ENCODE measurements at places on chromosomes 5 and 9.

DNA sequence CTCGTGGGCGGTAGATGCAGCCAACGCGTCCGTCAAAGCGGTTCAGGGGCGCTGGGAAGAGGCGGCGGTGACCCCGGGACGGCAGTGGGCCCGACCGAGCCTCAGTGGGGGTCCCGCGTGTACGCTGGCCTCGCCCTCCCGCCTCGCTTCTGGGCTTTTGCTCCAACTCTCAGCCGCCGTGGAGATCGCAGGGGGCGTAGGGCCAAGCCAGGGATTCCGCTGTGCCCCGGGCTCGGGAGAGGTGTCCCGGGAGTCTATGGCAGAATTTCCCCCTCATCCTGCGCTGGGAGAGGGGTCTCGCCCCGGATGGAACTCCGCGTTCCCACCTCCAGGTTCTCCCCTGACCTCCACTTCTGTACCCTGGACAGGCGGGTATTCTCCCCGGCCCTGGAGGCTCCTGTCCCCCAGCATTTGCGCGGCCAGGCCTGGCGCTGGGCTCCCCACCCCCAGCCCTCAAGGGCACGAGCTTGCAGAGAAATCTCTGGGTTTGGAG lies 131.9 kb downstream of the MRPL36 start:
- DNase-seq, result no peak

- no peak for DNase-seq
These were observed 73.4 kb downstream of the ADAMTS2 start for GRCh38 chr5:179271821-179272325.

DNA sequence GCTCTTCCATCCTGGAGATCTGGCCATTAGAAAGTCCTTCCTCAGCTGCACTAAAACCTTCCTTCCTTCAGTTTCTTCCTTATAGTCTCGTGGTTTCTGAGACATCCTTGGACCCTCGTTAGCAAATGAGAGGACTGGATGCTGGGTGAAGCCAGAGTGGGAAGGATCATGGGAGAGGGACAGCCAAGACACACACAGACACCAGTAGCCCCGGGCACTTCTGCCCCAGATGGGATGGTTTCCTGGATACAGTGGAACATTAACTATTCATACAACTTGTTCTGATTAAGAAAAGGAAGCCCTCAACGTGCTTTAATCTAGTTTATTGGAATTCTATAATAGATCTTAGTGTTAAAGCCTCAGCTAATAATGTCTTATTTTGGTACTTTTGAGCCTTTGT lies 125.5 kb downstream of the SEC61B start:
- no peak for DNase-seq

DNA sequence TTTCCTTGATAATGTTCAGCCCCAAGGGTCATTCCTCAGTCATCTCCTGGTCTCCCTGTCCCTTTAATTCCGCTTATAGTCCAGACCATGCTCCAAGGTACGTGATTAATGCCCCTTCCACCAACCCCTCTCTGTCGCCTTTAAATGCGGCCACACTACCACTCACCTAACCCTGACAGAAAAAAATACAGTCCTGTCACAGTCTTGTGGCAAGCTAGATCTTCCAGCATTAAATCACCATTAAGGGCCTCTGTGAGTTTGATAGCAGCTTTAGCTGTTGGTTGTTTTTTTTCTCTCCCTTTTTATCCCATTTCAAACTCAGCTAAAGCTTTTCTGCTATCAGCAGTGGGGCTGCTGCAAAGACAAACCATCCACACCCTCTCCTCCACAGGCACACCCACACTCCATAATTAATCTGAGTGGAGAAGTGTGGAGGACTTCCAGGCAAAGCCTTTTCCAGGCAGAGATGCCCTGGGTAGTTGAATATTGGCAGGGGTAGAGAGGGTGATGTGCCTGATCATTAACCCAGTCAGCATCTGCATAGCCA lies 522.7 kb upstream of the CLINT1 start:
- DNase-seq, result no peak

DNA sequence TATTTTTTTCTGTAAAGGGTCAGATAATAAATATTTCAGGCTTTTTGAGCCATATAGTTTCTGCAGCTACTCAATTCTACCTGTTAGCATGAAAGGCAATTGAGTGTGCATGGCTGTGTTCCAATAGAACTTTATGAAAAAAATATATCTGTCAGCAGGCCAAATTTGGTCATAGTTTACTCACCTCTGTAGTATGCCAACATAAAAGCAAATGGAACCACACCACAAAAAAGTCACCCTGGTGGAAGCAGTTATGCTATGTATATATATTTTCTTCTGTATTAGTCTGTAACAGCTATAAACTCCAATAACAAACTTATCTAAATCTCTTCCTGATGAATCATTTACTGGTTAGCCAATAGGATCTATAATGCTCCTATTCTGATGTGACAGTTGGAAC lies 3.4 kb downstream of the SLC38A9 start:
- DNase-seq, result no peak

GRCh38 chr5:170748951-170749471 lies 34.5 kb upstream of the GABRP start:
- DNase-seq, result no peak

DNA sequence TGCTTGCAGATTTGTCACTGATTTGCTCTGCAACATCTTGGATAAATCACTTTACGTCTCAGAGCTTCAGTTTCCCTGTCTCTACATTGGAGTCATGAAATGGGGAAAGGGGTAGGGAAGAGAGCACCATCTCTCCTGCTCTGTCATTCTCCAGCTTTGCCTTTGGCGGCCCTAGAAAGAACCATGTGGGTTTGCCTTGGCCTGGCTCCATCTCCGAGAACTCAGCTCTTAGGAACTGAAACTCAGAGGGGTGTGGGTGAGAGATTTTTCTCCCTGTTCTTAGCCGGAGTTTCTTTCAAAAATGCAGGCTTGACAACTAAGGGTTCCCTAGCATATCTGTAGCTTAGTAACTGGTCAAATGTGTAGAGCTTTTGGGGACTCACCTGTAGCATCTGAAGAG lies 123.5 kb downstream of the SMARCA2 start:
- DNase-seq, result no peak

GRCh38 chr5:42676362-42676761 lies 80.3 kb upstream of the CCDC152 start:
- DNase-seq, result peak; percentile 15

DNA sequence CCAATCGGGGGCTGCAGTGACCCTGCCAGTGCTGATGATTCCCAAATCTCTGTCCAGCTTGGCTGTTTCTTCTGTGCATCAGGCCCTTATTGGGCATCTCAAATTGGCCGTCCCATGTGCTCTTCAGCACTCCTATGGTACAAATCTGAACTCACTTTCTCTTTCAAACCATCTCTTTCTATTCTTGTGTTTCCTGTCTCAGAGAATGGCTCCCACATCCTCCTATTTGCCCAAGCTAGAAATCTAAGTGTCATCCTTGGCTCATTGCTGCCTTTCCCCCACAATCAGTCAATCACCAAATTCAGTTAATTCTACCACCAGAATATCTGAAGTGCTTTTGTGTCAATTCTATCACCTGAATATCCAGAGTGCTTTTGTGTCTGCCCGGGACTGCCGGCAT lies 336.6 kb downstream of the CWC27 start:
- DNase-seq, result no peak

GRCh38 chr5:72013766-72014624 lies 93.3 kb upstream of the MAP1B start:
- DNase-seq, result no peak

DNA sequence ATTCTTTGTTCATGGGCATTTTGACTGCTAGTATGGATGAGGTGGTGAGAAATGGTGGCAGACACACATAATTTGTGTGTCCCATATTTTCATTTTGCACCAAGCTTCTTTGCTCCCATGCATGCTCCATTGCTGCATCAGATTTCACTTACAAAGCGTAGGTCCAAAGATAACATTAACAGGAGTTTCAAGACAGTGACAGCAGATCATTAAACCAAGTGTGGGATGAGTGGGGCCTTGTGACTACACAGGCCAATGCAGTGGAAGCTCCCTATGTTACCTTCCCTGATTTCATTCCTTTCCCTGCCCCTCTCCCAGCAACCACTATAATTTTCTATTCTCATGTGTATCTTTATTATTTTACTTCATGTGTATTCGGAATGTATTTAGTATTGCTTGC lies 142.0 kb downstream of the AOPEP start:
- no peak for DNase-seq

DNA sequence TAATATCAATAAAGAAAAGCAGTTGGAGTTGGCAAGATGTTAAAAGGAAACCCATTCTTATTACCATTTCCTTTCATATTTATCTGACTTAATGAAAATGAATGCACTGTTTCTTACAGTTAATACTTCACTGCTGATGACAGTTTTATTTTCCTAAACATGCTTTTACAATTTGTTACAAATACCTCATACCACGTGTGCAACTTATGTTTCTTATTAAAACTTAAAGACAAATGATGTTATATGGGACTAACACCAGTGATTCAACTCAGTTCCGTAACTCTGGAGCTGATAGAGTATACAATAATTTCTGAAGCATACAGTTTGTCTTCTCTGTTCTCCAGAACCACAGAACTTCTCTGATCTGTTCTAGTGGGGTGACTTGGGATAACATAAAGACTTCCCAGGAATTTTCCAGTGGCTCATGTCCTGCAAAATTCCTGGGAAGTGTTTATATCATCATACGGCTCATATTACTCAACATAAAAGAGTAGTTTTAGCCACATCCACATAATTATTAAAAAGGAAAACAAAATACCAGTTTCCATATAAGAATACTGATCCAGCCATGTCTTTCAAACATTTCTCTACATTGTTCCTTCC lies 1259.0 kb upstream of the C9orf72 start:
- no peak for DNase-seq

DNA sequence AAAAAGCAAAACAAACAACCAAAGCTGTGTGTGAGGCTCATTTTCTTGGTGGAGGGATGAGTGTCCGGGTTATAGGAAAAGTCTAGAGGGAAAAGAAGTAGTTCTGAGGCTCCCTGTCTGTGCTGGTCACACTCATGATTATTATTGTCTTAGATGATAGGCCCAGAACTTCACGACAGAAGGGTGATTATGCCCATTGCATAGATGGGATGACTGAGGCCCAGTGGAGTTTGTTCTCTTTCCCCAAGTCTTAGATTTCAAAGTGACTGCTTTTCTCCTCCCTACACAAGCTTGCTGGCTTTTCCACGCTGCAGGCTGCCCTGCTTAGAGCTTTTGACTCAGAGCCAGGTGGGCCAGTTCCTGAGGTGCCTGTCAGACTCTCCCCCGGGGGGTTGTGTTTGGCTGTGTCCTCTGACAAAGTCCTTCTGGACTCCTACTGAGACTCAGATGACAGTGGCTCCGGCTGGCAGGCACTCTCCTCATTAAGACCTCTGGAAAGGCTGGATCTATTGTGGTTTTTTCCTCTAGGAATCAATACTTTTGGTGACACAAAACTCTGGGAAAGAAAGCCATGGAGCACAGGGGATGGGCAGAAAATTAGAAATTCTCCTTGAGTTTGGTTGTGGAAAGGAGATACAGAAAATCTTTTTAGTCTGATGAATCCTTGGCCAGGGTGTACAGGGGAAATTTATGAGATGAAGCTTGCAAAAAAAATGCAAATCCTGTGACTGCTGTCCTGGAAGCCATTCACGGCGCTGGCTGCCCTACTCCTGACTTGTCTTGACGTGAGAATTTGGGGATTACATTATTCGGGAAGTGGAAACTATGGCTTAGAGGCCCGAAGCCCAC lies 120.9 kb downstream of the NSG2 start:
- DNase-seq, result no peak

DNA sequence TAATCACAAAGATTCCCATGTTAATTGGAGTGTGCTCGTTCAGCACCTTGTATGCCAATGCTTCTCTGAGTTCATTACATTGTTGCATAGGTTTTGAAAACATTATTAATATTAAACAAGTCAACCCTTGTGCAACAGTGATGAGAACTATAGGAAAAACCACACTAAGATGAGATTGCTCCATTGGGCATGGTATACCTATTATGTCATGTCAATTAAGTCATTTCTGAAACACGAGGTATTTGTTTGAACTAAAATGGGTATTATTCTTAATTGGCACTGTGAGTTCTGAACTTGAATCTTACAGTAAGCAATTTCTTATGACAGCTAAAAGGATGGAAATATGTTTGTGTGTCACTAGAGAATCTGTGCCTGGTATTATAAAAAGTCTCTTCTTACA lies 447.7 kb downstream of the EFNA5 start:
- DNase-seq, result peak; percentile 8

- DNase-seq, result no peak
These were observed 95.8 kb downstream of the AOPEP start for GRCh38 chr9:94822273-94822672.

DNA sequence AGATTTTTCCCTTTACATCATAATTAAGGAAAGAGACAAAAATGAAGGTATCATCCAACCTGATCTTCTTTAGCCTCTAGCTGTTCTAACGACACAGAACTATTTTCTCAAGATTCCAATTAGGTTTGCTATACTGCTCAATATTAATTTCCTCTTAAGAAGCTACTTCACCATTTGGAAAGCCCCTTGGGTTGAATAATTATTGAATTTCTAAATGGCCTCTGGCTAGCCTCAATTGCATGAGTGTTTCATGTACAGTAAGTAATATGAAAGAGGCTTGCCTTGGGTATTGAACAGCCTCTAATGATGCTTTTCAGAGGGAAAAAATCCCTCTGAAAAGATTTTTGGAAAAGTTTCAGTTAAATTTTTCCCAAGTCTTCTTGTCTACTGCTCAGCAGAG lies 3.7 kb upstream of the MOB3B start:
- DNase-seq, result no peak

DNA sequence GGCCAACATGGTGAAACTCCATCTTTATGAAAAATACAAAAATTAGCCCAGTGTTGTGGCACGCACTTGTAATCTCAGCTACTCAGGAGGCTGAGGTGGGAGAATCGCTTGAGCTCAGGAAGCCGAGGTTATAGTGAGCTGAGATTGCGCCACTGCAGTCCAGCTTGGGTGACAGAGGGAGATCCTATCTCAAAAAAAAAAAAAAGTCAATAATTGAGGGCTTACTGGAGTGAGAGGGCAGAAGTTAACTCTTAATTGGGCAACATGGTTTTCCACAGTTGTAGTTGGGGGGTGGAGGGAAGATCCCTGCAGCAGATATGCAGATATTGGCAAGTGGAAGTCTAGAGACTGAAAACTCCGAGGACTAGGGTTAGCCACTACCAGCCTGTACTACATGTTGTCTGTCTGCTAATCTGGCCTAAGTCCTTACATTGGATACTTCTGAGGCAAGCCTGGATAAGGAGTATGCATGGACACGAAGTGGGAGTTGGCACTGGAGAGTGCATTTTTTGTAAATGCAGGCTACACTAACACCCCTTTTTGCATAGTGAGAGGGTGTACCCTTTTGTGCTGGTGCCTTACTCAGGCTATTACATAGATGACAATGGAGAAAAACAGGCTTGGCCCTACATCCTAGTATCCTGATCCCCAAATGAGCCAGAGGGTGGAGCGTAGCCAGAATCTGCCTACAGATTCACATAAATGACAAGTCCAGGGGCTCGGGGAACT lies 89.0 kb upstream of the NIPBL start:
- DNase-seq, result peak; percentile 50

DNA sequence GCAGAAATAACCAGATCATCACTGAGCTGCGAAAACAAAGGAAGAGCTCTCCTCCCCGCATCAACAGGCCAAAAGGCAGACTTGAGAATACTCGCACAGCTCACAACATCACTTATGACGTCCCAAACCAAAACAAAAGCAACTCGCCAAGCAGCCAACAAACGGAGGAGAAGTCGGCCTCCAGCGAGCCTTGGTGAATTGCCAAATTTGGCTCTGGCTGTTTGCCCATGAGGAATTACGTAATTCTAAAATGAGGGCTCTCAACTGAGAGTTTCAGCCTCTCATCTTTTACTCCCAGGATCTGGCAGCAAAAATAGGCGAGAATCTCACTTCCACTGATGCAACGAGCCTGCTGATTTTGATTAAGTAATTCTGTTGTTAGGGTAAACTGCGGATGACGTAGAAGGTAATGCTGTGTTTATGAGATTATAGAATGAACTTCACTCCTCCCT lies 51.7 kb upstream of the SEMA6A start:
- peak; percentile 35 for DNase-seq

All from OCI-M1 (cell line).